ENCODE measurements at places on chromosomes 5 and 9.

GRCh38 chr9:34098307-34098706 is 28.2 kb downstream of the DCAF12 start:
- DNase-seq = no peak

- DNase-seq = no peak
Observed at GRCh38 chr9:7146582-7146981, 388.8 kb downstream of the KDM4C start.

- no peak for DNase-seq
Observed at GRCh38 chr5:62653864-62654575, 75.4 kb downstream of the LRRC70 start.

- no peak for DNase-seq
Observed at GRCh38 chr9:123834889-123835562, 94.9 kb downstream of the DENND1A start.

GRCh38 chr5:57529864-57530263 is 47.3 kb upstream of the ACTBL2 start:
- no peak for DNase-seq

GRCh38 chr9:134968823-134969090 is 51.0 kb upstream of the FCN1 start:
- no peak for DNase-seq

DNA sequence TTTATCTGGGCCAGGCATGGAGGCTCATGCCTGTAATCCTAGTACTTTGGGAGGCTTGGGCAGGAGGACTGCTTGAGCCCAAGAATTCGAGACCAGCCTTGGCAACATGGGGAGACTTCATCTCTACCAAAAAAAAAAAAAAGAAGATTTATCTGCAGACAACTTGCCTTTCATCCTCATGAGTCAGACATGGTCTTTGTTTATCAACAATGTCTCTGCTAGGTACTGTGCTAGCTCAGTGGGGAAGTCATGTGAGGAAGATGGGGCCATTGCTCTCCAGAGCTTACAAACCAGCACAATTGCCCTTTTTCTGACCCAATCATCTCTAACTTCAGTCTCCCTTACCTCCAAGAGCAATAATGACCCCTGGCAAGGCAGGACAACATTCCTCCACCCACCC is 1.6 kb downstream of the URM1 start:
- DNase-seq = no peak

DNA sequence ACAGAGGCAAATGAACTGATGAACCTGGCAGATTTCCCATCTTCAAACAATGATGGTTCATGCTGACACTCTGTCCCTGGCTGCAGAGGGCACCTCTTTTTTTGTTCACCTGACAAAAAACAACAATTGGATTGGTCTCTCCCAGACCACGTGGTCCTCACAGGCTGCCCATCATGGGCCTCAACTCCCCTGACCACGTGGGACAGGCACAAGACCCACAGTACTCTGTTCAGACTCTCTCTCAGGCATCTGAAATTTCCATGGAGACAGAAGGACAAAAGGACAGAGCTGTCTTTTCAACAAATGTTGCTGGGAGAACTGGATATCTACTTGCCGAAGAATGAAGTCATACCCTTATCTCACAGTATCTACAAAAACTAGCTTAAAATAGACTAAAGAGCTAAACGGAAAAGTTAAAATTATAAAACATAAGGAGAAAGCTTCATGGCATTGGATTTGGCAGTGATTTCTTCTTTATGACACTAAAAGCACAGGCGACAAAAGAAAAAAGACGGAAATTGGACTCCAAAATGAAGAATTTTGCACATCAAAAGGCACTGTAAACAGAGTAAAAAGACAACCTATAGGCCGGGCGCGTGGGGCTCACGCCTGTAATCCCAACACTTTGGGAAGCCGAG is 12.2 kb upstream of the DRD1 start:
- DNase-seq = no peak

- DNase-seq = no peak
Observed at GRCh38 chr9:130441031-130441430, 3.7 kb upstream of the ASS1 start.

DNA sequence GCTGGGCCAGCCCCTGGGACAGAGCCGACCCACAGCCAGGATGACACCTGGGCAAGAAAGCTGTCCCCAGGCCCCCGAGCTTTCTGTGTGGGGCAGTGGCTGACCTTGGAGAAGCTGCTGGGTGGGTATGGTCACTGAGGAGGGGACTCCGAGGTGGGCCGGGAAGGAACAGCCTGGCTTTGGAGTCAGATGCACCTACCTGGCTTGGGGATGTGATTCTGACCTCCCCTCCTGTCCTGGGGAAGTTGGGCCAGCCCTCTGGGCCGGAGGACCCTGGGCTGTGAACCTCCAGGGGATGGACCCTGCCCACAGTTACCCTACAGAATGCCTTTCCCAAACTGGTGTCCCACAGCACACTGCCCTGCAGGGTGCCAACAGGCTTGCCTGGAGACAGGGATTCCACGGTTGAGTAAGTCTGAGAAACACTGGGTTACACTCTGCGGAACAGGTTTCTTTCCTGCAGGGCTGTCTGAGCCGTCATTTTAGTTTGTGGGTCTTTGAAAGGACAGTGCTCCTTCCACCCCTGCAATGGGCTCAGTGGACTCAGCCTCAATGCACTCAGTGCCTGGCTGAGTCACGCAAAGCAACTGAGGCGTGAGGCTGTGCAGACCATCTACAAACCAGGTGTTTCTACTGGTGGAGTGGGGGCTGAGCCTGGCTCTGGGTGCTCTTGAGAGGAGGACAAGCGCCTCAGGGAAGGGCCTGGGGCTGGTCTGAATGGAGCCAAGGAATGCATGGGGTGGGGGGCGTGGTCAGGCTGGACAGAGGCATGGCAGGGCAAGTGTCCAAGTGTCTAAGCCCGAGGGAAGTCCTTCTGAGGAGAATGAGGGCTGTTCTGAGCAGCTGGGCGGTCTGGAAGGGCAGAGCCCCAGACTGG is 41.3 kb upstream of the PHYKPL start:
- DNase-seq = no peak

GRCh38 chr9:129283705-129284606 is 105.9 kb upstream of the IER5L start:
- no peak for DNase-seq

- DNase-seq = no peak
Observed at GRCh38 chr5:173453167-173453566, 125.0 kb upstream of the STC2 start.

GRCh38 chr9:131035548-131035947 is 26.6 kb downstream of the LAMC3 start:
- DNase-seq = no peak

DNA sequence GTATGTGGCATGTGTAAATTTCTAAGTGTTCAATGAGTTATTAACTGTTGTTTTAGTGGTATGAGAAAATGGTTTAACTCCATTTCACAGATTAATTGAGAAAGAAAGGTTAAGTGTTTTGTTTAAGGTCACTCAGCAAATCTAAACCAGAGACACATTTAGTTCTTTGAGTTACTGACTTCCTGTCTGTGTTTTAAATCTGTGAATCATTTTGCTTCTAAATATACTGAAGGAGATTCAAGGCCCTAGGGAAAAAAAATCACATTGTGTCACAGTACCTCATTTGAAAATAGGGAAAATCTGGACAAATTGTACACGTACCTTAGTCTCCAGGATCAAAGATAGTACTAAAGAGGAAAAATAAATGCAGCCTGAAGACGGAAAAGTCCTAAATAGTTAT is 368.2 kb downstream of the TMEM161B start:
- DNase-seq = no peak

GRCh38 chr5:54361691-54362411 is 51.5 kb upstream of the ARL15 start:
- DNase-seq = no peak

DNA sequence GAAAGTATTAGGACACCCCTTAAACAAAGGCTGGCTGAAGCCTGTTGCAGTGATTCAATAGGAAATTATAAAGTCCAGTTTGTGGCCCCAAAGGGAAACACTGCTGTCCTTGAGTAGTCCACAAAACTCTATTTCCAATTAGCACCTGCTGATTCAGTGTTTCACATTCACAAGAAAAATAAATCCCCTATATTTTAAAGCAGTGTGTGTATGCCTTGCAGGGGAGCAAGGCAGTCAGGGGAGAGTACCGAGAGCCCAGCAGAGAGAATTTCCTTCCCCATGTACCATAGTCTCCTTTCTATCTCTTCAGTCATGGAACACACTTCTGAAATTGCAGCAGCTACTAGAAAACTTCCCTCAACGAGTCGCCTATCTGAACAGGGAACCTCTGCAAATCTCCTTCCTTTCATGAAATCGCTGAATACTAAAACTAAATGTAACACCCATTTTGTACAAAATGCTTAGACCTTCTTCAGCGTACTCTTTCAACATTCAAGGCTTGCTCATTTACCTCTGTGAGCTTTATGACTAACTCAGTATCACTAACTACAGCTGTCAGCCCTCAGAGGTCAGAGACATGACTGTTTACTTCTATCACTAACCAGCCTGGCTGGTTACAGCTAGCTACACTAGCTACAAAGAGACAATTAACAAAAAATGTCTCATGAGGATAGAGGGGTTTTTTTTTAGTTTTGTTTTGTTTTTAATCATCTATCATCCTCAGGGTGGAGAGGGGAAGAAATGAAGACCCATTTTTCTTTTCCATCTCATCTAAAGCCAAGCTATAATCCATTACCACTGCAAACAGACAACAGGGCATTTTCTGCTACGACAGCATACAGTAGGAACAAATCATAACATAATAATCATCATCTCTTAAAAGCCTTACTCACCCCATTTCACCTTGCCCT is 188.7 kb downstream of the EBF1 start:
- DNase-seq = no peak

- DNase-seq = no peak
Observed at GRCh38 chr5:71810471-71811195, 91.6 kb downstream of the CARTPT start.

DNA sequence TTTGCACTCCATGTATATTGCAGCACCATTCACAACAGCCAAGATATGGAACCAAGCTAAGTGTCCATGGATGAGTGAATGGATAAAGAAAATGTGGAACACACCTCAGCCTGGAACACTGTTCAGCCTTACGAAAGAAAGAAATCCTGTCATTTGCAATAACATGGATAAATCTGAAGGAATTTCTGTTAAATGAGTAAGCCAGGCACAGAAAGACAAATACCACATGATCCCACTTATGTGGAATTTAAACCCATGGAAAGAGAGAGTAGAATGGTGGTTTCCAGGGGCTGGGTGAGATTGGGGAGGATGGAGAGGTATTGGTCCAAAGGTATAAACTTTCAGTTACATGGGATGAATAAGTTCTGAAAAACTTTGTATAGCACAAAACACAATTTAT is 228.9 kb upstream of the CD180 start:
- DNase-seq = no peak

DNA sequence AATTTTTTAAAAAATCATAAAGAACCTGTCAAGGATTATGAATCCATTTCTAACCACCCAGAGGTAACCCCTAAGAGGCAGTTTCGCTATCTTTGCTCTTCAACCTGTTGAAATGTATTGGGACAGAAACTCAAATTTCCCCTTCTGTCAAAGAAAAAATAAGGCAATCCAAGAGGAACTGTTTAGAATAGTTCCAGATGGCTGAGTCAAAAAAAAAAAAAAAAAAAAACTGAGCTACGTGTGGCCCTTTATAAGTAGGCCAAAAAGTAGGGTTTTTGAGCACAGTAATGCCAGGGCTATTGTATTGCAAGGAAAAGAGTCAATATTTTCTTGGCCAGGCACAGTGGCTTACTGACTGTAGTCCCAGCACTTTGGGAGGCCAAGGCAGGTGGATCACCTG is 94.9 kb downstream of the RAD23B start:
- DNase-seq = no peak

GRCh38 chr9:38138276-38138675 is 69.2 kb upstream of the SHB start:
- no peak for DNase-seq

GRCh38 chr5:179617930-179618329 is 5.5 kb downstream of the HNRNPH1 start:
- no peak for DNase-seq

DNA sequence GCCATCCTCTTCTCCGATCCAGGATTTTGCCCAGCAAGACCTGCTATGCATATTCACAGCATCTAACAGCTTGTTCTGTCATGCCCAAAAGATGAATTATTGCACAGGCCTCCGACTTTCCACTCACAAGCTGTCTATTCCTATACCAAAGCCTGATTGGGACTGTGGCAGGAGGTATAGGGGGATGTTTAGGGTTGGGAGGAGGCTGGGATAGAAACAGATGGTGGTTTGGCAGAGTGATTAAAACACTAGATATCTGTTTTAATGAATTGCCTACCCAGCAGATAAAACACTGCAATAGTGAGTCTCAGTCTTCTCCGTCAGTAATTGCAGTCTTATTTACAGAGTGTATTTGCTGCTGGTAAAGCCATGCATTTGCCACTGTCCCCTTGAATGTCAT is 215.3 kb downstream of the TLR4 start:
- DNase-seq = no peak

GRCh38 chr9:136009516-136009915 is 48.3 kb upstream of the UBAC1 start:
- no peak for DNase-seq

DNA sequence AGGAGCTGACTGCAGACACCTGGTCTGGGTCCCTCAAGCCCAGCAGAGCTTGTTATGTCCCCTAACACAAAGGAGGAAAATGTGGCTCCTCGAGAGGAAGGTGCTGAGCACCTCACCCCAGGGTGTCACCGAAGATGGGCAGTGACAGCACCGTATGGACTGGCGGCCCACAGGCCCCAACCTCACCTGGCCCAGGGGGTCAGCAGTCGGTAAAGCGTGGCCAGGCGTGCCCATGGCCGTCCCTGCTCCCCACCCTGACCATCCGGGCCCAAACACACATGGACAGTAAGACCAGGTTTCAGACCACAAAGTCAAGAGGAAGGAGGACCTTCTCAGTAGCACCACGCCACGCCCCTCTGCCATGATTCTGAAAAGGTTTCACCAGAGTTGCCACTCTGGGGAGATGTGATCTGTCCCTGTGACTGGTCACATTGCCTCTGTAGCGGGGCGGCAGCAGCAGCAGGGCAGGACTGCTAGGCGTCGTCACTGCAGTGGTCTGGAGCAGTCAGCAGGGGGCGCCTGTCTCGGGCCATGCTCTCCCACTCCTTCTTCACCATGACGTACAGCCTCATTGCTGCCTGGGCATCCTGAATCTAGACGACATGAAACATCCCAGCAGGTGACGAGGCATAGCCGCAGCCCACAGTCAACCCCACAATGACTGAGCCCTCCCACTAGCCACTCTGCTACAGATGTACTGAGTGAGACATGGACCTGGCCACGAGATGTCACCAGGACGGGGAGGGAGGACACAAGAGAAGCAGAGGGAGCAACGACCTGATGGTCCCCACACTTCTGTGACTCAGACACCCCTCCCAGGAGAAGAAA is 11.1 kb downstream of the REXO4 start:
- DNase-seq = peak; percentile 65

- no peak for DNase-seq
Observed at GRCh38 chr5:146254223-146254622, 50.8 kb downstream of the RBM27 start.

DNA sequence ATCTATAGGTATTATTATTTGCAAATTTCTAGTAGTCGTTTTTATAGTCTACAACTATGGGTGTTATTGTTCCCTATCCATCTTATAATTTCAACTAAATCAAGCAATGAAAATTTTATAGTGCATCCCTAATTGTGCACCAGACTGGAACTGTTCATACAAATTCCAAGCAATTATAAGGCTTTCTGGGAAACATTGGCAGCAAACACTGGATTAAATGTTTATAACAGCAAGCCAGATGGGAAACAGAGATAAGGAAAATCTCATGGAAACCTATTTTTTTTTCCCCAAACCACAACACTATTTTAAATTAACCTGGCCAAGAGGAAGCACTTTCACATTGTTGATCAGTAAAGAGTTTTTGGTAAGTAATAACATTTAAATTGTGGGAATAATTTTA is 524.3 kb downstream of the RASEF start:
- no peak for DNase-seq

GRCh38 chr9:132243156-132244074 is 81.6 kb downstream of the NTNG2 start:
- no peak for DNase-seq
